Tibial nerve (tissue), 4 donors: ENCODE measurements at places on chromosomes 7 and 10. TPM values are rescaled to one million over a fixed set of nuclear protein-coding genes. Genes with fewer than 3 reads are reported as not detected.

The OPN4 gene
- total RNA-seq = not detected

The A1CF gene
- total RNA-seq = not detected

The VENTX gene
- total RNA-seq = 10.5 TPM

The CAV1 gene
- 375 TPM for total RNA-seq

The STOX1 gene
- total RNA-seq = 3.5 TPM

The ING3 gene
- 9.8 TPM for total RNA-seq

The PDZD7 gene
- 2.4 TPM for total RNA-seq

DNA sequence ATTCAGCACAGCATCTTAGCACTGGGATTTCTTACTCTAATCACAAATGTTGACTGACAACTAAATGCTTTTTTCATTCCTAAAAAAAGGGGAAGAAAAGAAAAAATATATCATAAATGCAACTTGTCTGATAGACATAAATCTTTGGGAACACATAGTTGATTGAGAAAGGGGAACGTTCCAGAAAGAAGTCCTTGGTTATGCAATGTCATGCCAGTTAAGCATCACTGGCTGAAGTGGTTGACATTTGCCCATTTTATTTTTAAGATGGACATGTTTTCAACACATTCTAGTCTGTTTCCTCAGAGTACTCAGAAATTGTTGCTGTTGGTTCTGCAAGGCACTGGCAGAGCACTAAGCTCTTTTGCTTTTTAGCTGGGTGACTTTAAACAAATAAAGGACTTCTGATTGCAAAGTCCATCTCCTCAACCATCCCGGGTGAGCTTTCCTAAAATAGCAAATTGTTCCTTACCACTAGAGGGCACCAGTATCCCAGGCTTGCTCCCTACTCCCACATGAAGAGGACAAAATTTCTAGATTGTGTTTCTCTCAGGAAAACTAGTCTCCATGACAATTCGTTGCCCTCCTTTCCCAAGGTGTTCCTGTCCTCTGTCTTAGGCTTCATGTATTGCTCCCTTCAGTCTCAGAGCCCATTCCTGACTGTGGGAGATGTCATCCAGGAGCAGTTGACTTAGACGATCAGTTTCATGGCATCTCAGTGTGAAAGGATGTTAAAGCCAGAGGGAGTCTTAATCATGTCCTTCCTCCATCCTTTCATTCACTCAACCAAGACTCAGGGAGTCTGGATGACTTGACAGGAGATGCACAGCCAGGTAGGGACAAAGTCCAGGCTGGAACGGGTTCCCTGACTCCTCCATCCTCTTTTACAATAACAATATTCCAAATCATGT, 23.9 kb downstream of the OPALIN start:
- DNase-seq = no peak
- no peak overlapping the region for H3K27ac ChIP-seq

DNA sequence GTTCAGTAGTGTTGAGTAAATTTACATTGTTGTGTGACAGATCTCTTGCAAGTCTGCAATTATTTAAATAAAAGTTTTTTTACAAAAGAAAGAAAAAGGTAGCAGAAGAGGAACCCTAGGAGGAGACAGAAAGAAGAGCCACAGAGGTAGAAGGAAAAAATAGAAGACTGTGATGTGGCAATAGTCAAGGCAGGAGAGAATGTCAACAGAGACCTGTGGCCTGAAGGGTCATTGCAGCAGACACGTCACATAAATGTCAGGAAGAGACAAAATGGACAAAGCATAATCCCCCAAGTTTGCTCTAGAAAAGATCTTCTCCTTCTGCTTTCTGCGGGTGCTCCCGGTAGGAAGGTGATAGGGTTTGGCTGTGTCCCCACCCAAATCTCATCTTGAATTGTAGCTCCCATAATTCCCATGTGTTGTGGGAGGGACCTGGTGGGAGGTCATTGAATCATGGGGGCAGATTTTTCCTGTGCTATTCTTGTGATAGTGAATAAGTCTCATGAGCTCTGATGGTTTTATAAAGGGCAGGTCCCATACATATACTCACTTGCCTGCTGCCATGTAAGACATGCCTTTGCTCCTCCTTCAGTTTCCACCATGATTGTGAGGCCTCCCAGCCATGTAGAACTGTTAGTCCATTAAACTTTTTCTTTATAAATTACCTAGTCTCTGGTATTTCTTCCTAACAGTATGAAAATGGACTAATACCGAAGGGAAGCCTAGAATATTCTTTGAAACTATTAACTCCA, 41.1 kb upstream of the KDM7A start:
- DNase-seq = no peak
- no peaks in the 10 kb centered on the region for H3K36me3 ChIP-seq
- H3K27ac ChIP-seq = no peak overlapping the region
- no peak overlapping the region for H3K4me3 ChIP-seq
- H3K27me3 ChIP-seq = no peaks in the 10 kb centered on the region
